ENCODE measurements at places on chromosomes 11 and 22. TPM values are rescaled to one million over a fixed set of nuclear protein-coding genes. Genes with fewer than 3 reads are reported as not detected.

DNA sequence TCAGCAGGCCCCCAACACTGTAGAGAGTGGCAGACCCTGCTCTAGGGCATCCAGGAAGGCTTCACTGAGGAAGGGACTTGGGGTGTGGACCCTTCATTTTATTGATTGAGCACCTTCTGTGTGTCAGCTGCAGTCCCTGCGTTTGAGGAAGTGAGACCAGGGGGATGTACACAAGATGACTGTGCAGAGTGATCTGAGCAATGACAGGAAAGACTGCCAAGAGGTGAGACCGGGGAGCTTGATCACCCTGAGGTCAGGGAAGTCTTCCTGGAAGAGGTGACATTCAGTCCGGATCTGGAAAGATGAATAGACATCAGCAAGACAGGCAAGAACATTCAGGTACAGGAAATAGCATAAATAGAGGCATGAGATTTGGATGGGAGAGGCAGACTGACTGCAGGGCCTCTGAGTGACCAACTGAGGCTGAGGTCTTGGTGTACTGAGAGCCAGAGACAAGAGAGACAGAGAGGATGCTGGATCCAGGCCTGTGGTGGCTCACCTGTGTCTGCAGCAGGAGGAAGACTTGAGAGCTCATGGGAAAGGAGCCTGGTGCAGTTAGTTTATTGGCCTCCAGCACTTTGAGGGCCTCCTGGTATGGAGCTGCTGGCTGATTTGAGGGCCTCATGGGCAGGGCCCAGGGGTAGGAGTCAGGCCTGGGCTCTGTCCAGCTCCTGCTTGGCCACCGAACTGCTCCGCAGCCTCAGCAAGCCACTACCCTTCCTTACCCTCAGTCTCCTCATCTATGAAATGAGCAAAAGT, 5.2 kb downstream of the DGAT2 start:
- no peak overlapping the region for H3K4me3 ChIP-seq
- H3K4me1 ChIP-seq, result peaks cover 3% of the 10 kb centered on the region
- H3K27ac ChIP-seq, result no peak overlapping the region

DNA sequence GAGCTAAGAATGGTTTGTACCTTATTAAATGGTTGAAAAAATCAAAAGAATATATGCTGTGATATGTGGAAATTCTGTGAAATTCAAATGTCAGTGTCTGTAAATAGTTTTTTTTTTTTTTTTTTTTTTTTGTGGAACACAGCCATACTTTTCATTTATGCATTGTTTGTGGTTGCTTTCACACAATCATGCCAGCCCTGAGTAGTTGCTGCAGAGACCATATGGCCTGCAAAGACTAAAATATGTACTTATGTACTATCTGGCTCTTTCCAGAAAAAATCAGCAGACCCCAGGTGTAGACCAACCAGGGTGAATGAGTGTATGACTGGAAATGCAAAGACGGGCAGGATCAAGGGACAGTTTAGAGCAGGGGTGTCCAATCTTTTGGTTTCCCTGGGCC, 98.3 kb downstream of the PTPRJ start:
- no peaks in the 10 kb centered on the region for H3K36me3 ChIP-seq
- H3K27ac ChIP-seq, result no peak overlapping the region
- H3K4me1 ChIP-seq, result no peaks in the 10 kb centered on the region

Gene GSTT2B
- 3.4 TPM for total RNA-seq

Gene ALKBH8
- total RNA-seq, result 5.0 TPM

Gene BTG4
- total RNA-seq, result not detected

Measured in colonic mucosa (tissue), 4 donors.